Stimulated activated naive CD4-positive, alpha-beta T cell (primary cell): ENCODE measurements at places on chromosomes 7 and 10.

DNA sequence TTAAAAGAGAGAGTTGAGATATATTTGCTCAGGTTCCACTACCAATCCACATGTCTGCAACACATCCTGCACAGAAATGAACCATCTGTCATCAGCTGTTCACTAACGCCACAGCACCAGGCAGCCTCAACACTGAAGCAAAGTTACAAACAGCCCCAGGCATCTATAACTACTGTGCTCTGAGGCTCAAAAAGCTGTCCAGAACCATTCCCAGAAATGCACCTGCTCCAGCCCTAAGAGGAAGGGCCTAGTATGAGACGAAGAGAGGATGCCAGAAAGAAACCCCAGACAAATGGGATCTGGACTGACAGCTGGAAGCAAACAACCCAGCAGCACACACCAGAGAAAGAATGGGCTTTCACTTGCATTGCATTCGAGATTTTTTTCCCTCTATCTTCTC lies 159.3 kb downstream of the ELMO1 start:
- no peak for DNase-seq

- no peak for DNase-seq
These were observed 48.6 kb upstream of the TES start for GRCh38 chr7:116161728-116162127.

DNA sequence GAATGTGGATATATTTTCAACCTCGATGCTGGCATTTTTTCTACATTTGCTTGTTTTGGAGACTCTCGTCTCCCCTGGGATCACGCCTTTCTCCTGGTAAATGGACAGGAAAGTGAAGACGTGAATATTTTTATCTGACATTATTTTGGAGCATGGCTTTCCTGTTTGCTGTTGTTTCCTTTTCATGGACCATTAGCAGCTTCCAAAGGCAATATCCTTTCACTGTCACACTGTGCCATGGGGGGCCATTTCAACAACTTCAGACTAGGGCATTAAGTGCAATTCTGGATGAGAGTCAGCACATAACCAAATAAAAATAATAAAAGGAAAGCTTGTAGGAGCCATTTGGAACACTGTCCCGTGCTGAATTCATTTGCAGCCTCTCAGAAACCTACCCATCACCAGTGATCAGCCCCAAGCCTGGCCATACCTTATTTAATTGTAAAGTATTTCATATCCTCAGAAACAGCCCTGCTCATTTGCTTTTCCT lies 75.9 kb upstream of the NEUROD6 start:
- no peak for DNase-seq

GRCh38 chr7:126569402-126569801 lies 683.3 kb downstream of the GRM8 start:
- no peak for DNase-seq

DNA sequence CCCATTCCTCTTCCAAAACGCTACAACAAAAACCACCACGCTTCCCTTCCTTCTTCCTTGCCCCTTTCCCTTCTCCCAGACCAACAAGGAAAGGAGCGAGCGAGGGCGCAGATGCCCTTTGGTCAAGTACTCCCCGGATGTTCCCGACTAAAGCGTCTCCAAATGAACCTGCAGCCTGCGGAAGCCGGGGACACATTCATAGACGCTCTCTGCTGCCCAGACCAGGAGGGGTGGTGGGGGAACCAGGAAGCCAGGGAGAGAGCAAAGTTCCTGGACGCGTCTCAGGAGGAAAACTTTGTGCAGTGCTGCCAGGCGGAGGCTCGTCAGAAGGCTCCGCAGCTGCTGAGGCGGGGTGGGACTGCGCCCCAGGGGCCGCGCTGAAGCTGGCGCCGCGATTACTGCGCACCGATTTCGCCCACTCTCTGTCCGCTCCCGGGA lies 754 bp downstream of the SEMA3D start:
- no peak for DNase-seq

GRCh38 chr7:48741545-48741944 lies 182.8 kb upstream of the CDC14C start:
- no peak for DNase-seq

DNA sequence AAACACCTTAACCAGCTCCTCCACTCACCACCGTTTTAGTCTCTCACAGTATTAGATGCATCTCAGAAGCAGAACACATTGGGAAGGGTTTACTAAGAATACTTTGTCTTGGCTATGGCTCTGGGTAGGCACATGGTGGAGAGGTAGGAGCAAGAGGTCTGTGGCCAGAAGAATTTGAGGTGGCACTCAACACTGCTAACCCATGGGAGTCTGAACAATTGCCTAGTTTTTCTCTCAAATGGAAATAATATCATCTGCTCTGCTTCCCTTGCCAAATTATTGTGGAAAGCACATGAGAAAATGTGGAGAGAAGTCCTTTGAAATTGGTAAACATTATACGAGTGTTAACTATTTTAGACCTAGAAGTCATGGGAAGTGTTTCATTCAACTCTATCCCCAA lies 214.3 kb downstream of the SKAP2 start:
- DNase-seq: no peak

- DNase-seq: no peak
These were observed 177.4 kb downstream of the CELF2 start for GRCh38 chr10:11194859-11195586.

DNA sequence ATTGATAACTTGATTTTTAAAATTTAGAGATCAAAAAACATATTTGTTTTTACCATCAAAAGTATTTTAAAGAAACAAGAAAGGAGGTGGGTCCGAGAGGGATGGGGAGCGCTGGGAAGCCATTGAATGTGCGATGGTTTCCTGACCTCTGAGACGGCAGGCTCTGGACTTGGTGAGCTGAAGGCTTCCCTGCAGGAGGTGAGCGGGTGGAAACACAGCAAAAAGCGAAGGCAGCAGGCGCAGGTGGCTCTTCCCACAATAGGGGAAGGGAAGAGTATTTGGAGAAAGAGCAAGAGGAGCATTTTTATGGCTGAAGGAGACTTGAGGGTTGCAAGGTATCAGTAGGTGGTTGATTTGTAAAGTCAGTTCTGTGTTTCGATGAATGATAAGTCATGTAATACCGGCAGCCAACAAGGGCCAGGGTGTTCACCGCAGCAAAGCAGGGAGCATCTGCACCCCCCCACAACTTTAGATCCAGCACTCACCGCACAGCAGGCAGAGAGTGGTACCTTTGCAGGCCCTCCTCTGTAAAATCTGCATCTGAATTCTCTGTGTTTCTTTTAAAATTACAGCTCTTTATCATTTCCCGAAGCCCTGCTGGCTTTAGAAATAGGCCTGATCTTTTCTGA lies 10.5 kb downstream of the C10orf53 start:
- DNase-seq: no peak

DNA sequence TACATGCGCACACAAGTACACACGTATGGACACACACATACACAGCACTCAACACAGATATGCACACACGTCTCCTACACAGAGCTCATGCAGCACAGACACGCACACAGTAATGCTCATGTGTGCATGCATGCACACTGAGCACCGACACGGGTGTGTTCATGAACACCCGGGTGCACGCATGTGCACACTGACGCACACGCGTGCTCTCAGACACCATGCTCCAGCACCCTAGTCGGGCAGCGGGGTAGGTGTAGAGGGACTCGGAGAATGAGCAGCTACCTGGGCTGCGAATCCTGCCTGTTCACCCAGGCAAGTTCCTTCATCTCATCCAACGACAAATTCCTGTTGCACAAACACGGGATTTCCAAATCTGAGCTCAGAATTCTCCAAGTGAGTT lies 184.7 kb downstream of the MAD1L1 start:
- no peak for DNase-seq

DNA sequence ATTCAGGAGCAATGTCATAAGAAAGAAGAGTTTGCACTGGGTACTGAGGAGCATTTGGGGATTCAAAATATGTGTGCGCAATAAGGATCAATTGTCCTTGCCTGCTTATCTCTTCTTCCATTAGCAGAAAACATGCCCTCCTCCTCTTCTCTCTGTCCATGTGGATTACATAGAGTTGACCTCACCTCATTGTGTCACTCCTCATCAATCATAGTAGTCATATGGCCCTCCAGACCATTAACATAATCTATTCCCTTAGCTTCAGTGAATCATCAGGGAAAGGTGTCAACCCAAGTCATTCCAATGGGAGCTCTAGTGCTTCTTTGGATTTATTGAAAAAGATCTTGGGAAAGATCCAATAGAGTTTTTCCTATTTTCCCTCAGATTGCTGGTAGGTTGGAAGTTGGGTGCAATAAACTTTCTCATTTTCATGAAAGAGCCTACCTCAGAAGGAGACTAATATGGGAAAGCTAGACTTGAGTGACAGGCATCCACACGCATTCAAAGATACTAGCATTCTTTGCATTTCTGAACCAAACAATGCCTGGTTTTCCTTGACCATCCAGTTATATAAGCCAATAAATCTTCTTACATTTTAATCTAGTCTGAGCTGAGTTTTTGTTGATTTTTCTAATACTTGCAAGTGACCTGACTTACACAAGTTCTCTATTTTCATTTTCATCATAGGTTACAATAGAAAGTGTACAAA lies 71.5 kb upstream of the FAM13C start:
- no peak for DNase-seq

GRCh38 chr7:127927348-127927696 lies 103.9 kb downstream of the LRRC4 start:
- no peak for DNase-seq

GRCh38 chr10:104076743-104077160 lies 8.9 kb downstream of the COL17A1 start:
- DNase-seq: no peak

DNA sequence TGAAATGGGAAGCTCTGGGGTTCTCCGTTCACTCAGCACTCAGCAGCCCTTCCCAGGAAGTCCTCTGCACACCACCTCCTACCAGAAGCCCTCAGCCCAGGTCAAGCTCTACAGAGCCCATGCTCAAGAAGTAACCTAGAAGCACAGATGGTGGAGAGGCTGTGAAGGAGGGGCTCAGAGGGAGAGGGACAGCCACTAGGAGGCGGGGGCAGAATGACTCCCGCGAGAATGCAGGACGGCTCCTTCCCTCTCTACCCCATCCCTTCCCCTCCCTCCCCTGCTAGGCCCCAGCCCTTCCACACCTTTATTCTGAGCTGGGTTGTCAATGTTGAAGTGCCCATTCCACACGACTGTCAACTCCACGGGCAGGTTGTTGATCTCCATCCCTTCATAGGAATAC lies 373.2 kb downstream of the PLXNA4 start:
- no peak for DNase-seq

DNA sequence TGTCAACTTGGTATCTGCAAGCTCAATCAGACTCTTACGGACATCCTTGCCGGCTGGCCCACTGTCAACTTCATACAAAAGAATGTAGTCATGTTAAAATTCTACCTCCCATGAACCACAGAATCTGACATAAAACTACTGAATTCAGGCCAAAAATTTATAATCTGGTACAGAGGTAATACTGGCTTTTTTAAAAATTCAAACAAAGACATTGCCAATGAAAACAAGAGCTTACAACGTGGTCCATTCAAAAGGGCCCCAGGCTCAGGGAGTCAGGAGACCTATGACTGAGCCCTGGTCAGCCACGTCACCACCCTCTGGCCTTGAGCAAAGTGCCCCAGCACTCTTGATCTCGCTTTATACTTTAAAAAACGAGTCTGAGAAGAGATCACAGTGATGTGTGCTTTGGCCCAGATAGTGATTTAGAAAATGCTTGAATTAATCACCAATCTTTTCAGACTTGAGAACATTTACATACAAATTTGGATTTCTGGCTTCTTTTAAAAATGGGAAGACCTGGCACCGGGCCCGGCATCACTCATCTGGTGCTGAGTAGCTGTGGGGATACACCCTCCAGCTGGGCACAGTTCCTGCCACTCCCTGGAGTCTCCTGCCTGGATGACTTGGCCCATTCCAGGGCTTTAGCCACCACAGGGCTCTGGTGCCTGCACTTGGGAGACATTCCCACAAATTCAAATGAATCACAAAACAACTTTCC lies 94.1 kb downstream of the PIP4K2A start:
- no peak for DNase-seq

DNA sequence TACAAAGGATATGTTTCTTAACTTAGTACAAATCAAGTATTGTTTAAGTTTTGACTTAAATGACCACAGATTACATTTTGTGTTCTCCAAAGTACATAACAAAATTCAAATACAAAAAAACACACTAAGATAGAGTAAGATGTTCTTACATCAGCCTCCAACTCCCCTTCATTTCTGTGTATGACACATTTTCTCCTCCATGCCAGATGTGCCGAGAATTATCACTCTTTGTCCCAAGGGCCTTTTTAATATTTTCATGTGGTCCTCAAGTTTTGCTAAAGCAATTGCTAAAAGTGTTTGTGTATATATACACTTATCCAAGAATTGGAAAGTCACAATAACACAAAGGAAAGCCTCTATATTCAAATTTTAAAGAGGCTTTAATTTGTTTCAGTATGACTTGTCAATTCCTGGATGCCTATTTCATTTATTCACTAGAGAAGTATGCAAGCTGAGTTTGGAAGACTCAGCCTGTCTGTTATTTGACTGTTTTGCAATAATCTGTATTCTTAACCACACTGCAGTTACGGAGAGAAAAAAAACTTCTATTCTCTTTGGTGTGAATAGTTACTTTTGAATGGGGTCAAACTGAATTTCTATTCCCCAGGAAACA lies 586.4 kb upstream of the SEMA3D start:
- DNase-seq: no peak

DNA sequence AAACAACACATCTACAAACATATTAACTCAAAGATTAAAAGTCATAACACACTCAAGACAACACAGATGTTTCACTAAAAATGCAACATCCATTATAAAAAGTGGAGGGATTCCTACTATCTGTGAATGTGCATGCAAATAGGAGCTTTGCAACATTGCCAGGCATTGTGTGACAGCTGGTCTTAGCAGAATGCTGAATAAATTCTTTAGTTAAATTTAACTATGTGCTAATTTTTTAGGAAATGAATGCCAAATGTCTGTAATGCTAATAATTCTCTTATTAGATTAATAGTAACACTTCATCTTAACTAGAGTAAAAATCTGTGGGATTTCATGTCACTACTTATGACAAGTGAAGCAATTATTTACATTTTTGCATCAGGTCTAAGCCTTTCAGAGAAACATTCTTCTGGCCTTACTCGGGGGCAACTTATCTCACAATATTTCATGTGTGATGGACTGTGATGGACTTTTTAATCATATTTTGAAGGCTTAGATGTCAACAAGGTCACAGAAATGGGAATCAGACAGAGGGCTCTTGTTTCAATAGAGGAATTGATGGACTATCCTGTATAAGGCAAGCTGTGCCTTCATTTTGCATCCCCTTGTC lies 524.6 kb upstream of the KCND2 start:
- no peak for DNase-seq

DNA sequence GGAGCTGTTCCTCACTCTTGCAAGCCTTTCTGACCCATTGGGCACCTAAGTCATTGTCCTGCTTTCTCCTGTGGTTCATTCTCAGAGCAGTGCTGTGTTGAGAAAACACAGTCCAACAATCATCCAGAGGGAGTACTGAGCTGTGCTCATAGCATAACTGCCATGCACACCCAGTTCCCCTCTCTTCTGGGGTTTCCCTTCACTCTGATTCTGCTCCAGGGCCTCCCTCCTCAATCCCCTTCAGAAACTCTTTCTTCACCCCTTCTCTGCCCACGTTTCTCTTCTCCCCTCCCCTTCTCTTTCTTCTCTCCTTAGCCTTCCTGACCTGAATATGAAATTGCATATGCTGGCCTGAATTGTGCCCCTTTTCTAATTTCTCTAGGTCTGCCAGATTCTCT lies 155.8 kb downstream of the AOAH start:
- DNase-seq: no peak
